ENCODE measurements at places on chromosomes 5 and 9.

DNA sequence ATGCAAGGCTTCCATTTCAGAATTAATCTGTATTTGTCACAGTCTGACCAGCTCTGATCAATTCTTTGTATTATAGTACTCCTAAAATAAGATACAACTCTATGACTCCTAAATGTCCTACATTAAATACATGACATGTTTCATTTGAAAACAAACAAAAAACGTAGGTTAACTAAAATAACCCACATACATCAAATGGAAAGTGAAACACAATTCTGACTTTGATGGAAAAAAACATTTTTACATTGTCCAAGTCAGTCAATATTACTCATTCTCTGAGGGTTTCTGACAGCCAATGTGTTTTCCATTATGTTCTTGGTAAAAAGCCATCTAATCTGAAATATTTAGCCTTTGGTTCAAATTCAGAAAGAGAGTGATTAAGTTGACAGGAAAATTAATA lies 8.7 kb downstream of the HMGCS1 start:
- DNase-seq: no peak

DNA sequence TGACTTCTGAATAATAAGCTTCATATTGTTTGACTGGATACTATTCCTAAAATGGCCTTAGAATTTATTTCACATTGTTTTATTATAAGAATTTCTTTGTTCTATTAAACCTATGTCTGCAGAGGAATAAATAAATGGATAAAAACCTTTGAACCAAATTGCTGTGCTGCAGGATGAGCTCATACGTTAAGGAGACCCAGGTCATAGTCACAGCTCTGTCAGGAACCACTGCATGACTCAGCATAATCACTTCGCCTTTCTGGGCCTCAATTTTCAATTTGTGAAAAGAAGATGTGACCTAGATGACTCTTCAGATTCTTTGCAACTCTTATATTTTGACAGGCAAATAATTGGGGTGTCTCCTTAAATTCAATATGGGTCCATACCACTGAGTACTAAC lies 36.7 kb upstream of the HMHB1 start:
- DNase-seq: peak; percentile 65

- DNase-seq: no peak
Measured at GRCh38 chr5:116554764-116555163, 19.9 kb downstream of the SEMA6A start.

GRCh38 chr5:16849775-16850174 lies 86.3 kb downstream of the MYO10 start:
- no peak for DNase-seq

GRCh38 chr5:109316634-109317033 lies 93.1 kb downstream of the PJA2 start:
- peak; percentile 69 for DNase-seq

GRCh38 chr5:141565826-141566570 lies 52.8 kb downstream of the DIAPH1 start:
- DNase-seq: peak; percentile 39

DNA sequence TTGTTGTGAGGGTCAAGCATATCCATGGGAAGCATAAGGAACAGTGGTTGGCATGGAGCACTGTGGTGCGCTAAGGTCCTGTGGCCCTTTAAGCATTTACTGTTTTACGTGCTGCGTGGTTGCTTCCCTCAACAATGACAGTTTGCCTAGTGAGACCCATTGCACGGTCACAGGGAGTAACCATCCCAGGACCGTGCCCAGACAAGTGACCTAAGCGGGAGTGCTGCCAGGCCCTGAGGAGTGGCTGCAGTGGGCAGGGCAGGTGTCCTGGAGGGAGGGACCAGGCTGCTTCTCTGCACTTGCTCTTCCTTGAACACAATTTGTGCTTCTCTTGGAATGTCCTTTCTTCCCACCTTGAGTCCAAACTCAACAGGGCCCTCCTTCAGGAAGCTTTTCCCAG lies 64.6 kb downstream of the RGS3 start:
- no peak for DNase-seq

GRCh38 chr5:101123363-101123762 lies 220.3 kb upstream of the ST8SIA4 start:
- no peak for DNase-seq

- no peak for DNase-seq
Measured at GRCh38 chr5:18961234-18961633, 1026.8 kb downstream of the CDH18 start.

DNA sequence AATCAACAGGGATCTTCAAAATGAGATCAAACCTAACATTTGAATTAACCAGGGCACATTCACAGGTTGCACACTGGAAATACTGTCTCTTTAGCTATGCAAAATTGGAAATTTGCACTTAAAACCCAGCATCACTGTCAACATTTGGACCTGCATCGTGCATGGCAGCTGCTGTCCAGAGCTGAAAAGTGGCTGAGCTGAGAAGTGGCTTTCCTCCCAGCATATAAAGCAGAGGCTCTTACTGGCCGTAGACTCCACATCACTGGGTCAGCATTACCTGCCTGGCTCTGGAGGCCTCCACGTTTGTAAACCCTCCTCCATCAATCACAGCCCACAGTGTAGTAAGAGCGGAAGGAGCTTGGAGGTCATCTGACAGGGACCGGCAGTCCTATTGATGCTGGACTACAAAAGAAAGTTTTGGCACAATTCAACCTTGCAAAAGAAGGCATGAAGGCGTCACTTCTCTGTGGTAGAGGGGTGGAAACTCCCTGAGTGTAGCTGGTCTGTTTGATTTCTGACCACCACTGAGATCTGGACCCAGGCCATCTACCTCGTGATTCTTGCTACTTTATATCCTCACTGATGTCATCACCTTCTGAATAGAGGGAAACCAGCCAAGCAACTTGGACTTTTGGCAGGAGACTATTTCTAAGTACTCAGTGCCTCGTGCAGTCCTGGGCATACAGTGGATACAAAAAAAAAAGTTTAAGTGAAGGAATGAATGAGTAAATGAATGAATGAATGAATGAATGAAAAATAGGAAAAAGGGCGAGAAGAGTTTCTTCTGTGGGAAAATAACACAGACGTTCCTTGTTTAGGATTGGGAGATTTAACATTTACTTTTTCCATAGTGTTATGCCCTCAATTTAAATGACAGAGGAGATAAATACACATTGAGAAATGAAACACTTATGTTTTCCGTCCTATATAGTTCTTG lies 14.8 kb downstream of the RASEF start:
- DNase-seq: peak; percentile 91

DNA sequence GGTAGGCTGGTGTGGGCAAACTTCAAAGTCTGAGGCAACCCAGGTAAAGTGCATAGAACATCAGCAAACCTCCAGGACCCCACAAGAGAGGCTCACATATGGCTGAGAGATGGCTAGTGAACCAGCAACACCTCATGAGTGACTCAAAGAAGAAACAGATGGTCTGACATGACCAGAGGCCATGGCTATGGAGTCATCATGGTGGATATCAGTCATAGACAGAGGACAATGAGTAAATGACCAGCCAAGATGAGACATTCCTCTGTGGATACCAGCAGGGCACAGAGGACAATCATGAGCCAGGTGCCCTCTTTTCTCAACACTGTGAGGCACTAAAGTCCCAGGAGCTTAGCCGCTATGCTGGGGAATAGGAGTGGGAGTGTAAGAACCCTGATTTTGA lies 180.8 kb downstream of the RASEF start:
- peak; percentile 78 for DNase-seq

- no peak for DNase-seq
Measured at GRCh38 chr9:18350036-18350435, 123.9 kb upstream of the ADAMTSL1 start.

DNA sequence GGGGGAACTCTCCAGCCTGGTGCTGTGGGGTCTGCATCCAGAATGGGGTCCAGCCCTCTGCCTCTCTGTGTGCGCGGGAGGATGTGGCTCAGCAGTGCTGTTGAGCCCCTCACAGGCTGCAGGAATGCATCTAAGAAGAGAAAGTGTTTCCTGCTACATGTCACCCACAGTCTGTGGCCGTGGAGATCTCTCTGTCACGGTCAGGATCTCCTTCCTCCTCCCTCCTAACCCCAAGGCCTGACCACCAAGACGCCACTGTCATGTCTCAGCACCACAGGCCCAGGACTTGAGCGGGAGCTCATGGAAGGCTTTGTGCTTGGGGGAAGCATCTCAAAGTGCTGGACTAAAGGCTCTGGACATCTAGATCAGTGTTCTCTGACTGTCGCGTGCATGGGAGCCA lies 90.1 kb downstream of the SREK1 start:
- no peak for DNase-seq

Data from M059J (cell line).